ENCODE measurements at places on chromosomes 12 and 14.

DNA sequence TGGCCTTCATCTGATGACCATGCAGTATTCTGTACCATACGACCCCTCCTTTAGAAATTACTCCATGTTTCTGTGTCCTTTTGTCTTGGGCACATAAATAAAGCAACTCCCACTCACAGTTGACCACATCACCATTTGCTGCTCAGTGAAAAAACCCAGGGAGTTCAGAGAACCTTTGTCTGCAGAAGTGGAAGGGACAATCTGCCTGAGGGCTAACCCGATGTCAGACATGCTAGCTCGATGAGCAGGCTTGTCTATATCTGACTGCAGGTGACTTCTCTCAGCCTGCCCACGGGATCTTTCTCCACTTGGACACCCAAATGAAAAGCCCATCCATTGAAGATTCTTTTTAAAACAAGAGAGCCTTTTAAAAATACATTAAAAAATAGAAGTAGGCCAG lies 45.7 kb upstream of the GRIP1 start:
- DNase-seq: no peak

DNA sequence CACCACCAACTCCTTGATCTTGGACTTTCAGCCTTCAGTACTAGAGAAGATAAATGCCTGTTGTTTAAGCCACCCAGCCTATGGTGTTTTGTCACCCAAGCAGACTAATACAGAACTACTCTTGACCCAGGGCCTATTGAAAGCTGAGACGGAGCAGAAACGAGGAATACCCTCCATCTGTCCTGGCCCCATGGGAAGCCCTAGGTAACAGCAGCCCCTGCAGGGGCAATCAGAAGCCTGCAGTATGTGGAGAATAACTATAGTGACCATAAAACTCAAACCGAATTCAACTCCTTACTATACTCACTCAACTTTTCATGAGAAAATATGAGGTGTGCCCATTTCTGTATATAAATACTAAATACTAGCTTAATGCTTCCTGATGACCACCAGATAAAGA lies 307.4 kb downstream of the NUAK1 start:
- no peak for DNase-seq

GRCh38 chr14:56903304-56903969 lies 93.2 kb upstream of the OTX2 start:
- DNase-seq: no peak

GRCh38 chr14:21735639-21736307 lies 62.2 kb upstream of the OR4E1 start:
- DNase-seq: no peak

GRCh38 chr12:19991146-19991545 lies 377.2 kb upstream of the PDE3A start:
- no peak for DNase-seq

GRCh38 chr14:68148763-68149162 lies 329.2 kb downstream of the RAD51B start:
- no peak for DNase-seq

DNA sequence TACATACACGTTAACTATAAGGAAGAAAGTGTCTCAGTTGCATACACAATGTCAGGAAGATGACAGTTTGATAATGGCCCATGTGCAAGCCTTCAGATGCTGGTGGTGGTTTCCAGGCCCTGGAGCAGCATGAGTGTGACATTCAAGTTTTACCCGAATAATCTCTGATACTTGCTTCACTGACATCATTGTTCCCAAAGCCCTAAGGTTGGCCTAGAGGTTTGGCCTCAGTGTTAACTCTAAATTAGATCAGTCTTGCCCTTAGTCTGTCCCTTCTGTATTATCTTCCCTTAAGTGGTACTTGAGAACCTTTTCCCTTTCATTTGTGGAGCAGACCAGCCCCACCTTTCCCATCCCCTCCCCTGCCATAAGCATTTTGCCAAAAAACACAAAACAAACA lies 24.0 kb upstream of the PDE1B start:
- DNase-seq: no peak

Data from nucleus accumbens (tissue), 56 donors.